Left renal pelvis (tissue), 4 donors: ENCODE measurements at places on chromosomes 5 and 9. TPM values are rescaled to one million over a fixed set of nuclear protein-coding genes. Genes with fewer than 3 reads are reported as not detected.
A peak's percentile ranks its signal among the peaks of the same experiment; 100 is the strongest.

ATOX1 gene
- polyA plus RNA-seq: 74.8 TPM

ZNF367 gene
- 14.1 TPM for polyA plus RNA-seq

NPR3 gene
- 9.0 TPM for polyA plus RNA-seq

TNC gene
- polyA plus RNA-seq: 362 TPM

CCNJL gene
- 8.6 TPM for polyA plus RNA-seq

ABCA1 gene
- polyA plus RNA-seq: 17.5 TPM

MARCHF3 gene
- 7.6 TPM for polyA plus RNA-seq

UNC13B gene
- 24.9 TPM for polyA plus RNA-seq

SLC24A2 gene
- 0.20 TPM for polyA plus RNA-seq

GRCh38 chr9:132748450-132748849, 78.2 kb downstream of the GTF3C4 start:
- no peak for DNase-seq

- DNase-seq: no peak
Measured at GRCh38 chr9:86507212-86507630, 153.0 kb upstream of the TUT7 start.

DNA sequence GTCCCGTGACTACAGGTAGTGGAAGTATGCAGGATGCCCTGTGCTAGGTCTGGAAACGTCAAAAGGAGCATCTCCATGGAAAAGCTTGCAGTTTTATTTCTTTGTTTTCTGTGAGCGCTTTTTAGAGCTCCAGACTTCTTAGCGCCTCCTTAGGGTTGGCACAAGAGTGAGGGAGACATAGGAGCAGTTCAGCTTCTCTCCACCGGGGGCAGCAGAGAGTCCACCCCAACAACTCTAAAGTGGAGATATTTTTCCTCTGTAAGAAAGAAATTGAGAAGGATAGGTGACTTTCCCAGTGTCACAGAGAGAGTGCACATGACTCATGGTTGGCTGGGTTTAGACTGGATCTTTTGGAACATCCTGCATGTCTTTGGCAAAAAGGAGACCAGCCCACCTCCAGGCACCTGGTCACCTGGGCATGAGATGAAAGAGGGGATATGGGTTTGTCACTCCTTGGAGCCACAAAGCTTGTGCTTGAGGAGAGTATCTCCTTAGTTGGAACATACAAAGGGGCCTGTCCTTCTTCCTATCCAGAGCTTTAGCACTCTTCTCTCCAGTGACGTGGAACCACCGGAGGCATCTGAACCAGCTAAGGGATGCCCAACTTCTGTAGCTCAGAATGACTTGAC, 637.7 kb downstream of the SEMA5A start:
- no peak for DNase-seq

DNA sequence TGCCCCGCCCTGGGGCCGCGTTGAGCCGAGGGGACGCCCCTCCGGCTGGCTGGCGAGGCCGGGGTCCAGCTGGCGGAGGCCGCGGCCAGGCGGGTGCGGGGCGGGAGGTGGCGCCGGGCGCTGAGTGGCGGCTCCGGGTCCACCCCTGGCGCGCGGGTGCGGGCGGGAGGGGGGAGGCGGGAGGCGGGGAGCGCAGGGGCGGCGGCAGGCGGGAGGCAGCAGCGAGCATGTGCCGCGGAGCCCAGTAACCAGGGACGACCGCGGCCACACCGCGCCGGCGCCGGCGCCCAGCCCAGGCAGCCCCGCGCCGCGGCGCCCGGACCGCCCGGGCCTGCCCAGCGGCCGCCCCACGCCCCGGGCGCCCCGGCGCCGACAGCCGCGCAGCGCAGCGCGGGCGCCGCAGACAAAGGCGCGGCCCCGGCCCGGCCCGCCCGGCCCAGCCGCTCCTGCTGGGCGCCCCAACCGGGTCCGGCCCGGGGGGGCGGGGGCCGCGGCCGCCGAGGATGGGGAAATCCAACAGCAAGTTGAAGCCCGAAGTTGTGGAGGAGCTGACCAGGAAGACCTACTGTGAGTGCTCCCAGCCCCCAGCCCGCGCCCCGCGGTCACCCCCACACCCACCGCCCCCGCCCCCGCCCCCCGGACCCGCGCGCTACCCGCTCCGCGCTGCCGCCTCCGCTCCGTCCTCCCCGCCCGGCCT, at the start of gene NCS1:
NCS1 (plus strand) TSS at position 244 of the 697 bp plus-strand sequence; CDS start at position 504, 260 bp downstream.
- peak; percentile 53 for DNase-seq

GRCh38 chr9:131707733-131708157, 32.1 kb downstream of the RAPGEF1 start:
- no peak for DNase-seq

DNA sequence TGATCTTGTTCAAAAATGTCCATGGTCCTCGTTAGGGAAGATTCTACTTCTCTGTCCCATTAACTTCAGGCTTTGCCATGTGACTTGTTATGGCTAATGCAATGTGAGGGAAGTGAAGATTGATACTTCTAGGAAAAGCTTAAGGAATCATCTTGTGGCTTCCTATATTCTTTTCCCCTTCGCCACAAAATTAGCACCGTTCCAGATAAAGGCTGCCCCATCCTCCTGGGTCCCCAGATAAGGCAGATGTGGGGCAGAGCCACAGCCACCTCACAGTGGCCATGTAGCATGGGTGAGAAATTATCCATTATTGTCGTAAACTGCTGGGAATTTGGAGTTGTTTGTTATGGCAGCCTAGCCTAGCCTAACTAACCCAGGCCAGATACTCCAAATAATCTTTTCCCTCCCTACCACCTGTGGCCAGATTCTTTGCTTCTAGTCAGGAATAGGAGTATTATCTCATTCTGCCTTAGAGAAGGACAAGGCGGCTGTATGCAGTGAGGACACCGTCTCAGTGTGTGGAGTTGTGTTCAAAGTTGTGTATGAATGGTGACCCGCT, 31.9 kb upstream of the BOD1 start:
- no peak for DNase-seq

DNA sequence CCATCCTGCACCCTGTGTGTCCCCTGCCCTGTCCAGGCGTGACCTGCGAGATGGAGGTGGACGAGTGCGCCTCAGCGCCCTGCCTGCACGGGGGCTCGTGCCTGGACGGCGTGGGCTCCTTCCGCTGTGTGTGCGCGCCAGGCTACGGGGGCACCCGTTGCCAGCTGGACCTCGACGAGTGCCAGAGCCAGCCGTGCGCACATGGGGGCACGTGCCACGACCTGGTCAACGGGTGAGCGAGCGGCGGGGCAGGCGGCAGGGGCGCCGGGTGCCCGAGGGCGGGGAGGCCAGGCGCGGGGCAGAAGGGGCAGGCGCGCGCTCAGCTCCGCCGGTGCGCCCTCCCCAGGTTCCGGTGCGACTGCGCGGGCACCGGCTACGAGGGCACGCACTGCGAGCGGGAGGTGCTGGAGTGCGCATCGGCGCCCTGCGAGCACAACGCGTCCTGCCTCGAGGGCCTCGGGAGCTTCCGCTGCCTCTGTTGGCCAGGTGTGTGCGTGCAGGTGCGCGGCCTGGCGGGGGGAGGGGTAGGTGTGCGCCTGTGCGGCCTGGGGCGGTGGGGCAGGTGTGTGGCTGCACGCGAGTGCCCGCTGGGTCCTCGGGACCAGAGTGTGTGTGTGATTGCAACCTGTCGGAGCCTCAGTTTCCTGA, 10.0 kb downstream of the CRB2 start:
- no peak for DNase-seq

- DNase-seq: no peak
Measured at GRCh38 chr9:95007226-95007869, 280.8 kb downstream of the AOPEP start.

DNA sequence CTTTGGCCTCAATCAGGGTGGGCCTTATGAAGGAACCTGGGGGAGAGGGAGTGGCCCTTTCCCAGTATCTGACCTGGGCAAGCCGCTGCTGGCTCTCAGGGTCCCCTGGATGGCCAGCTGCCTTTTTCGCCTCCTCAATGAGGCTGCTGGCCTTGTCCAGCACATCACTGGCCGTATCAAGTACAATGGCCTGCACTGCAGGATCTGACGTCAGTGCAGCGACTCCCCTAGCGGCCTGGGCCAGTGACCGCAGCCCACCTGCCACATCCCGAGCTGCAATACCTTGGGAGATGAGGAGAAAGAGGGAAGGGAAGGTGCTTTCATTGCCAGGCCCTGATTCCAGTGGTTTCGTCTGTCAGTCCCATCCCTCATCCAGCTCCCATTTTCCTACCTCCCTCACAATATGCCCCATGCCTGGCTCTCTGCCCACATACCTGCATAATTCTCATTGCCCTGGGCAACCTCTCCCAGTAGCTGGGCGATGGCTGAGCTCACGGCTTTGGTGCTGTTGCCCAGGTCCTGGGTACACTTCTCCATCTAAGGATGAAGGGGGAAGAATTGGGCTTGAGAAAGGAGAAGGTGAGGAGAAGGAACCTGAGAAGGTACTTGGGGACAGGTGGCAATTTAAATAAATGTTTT, 19.1 kb downstream of the TLN1 start:
- no peak for DNase-seq

- no peak for DNase-seq
Measured at GRCh38 chr5:37182667-37183066, 66.5 kb downstream of the CPLANE1 start.

GRCh38 chr9:3243683-3244082, 282.1 kb downstream of the RFX3 start:
- DNase-seq: no peak

GRCh38 chr5:108529381-108529780, 147.5 kb upstream of the FBXL17 start:
- DNase-seq: no peak

DNA sequence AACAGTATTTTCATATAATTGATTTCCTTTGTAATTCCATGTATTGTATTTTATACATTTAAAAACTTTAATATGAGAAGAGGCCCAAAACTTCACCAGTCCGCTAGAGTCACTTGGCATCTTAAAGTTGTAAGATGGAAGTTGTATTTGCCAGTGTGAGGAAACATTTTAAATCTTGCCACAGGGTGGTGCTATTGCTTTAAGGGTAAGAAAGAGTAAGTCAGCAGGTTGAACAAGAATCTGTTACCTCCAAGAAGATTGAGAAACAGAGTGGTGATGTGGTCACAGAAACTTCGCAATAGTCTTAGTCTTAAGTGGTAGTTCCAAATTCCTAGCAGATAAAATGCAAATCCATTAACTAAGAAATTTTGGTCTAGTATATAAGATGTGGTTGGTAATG, 39.8 kb upstream of the RANBP6 start:
- no peak for DNase-seq

- no peak for DNase-seq
Measured at GRCh38 chr5:80644900-80645299, 9.6 kb upstream of the MSH3 start.

- no peak for DNase-seq
Measured at GRCh38 chr9:88527618-88528017, 7.4 kb upstream of the NXNL2 start.
